ENCODE measurements at places on chromosomes 7 and 10.

GRCh38 chr7:80170445-80170844 is 35.8 kb downstream of the GNAI1 start:
- DNase-seq, result no peak

GRCh38 chr7:84364708-84365107 is 170.1 kb upstream of the SEMA3A start:
- no peak for DNase-seq

GRCh38 chr10:131885391-131886165 is 15.2 kb upstream of the PPP2R2D start:
- DNase-seq, result no peak

DNA sequence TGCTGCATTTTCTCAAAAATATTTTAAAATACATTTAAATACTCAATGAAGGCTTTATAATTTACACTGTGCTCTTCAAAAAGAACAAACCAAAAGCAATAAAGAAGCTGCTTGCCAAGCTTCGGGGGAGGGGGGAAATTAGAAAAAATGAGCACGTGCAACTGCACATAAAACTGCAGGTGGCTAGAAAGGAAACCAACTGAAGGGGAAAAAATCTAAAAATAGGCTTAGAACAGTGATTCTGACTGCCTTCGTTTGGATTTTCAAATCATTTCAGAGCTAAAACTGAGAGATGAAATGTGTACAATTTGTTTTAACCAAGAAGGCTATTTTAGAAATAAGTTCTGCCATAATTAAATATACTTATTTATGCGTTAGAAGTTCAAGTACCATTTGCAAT is 61.4 kb downstream of the ABI1 start:
- no peak for DNase-seq

DNA sequence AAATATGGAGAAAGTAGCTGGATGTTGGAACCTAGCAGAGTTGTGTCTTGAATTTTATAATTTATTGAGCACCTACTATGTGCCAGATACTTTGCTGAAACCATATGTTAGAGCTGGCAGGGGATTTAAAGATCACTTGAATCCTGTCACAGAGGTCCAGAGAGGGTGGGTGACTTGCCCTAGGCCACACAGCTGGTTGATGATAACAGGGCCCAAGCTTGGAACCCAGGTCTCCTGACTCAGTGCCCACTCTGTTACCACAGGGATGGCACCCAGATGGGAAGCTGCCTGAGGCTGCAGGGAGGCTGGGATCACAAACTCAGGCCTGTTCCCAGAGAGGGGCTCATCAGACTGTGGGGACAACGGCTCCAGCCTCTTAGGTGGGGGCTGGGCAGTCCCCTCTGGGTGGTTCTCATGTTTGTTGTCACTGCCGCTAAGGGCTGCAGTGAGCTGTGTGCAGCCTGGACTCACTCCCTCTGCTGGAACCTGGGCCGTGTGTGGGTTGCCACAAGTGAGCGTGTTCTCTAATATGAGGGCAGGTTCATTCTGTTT is 18.6 kb downstream of the GOLGA7B start:
- no peak for DNase-seq

DNA sequence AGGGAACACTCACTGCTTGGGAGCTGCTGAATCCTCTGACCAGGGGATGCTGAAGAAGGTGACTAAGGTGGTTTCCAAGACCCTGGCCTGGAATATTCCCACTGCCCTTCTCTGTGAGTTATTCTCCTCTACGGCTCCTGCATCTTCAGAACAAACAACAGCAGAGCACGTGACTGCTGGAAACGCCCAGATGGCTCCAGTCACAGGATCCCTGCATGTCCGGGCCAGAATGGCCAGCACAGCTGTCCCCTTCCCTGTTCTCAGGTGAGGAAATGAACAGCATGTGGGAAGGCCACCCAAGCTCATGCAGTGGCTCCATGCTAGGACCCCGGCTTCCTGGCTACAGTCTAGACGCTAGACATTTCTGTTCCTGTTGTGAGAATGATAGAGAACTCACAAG is 43.1 kb downstream of the GHRHR start:
- no peak for DNase-seq

- DNase-seq, result no peak
Measured at GRCh38 chr7:26397332-26397731, 105.7 kb downstream of the SNX10 start.

DNA sequence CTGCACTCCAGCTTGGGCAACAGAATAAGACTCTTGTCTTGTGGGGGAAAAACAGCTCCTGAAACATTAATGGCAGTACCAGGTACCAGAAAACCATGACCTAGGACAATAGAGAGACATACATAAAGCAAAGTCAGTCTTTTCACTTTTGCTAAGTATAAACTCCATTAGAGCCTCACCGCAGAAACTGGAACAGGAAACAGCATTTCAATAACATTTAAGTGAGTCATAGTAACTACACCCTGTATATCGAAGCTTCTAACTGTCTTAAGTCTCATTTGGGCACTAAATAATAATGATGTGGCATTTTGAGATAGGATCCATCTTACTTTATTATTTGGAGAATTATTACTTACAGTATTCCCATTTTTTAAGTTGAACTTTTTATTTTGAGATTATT is 517.8 kb upstream of the CELF2 start:
- DNase-seq, result no peak

GRCh38 chr7:29988424-29989256 is 961 bp downstream of the SCRN1 start:
- no peak for DNase-seq

DNA sequence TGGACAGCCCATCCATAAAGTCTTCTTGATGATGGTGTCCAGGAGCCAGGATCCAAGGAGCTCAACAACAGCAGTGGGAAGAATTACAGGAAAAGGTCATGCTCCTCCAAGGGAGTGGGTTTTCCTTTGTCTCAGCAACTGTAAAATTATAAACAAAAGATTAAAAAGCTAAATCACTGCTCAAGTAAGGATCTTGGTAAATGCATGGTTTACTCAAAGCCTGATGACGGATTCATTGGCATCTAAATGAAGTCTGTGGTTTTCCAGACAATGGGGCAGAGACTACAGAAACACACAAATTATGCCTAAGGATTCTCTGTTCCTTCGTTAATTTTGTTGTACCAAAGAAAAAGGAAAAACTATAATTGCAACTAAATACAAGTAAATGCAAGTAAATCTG is 36.4 kb upstream of the DLX6 start:
- no peak for DNase-seq

DNA sequence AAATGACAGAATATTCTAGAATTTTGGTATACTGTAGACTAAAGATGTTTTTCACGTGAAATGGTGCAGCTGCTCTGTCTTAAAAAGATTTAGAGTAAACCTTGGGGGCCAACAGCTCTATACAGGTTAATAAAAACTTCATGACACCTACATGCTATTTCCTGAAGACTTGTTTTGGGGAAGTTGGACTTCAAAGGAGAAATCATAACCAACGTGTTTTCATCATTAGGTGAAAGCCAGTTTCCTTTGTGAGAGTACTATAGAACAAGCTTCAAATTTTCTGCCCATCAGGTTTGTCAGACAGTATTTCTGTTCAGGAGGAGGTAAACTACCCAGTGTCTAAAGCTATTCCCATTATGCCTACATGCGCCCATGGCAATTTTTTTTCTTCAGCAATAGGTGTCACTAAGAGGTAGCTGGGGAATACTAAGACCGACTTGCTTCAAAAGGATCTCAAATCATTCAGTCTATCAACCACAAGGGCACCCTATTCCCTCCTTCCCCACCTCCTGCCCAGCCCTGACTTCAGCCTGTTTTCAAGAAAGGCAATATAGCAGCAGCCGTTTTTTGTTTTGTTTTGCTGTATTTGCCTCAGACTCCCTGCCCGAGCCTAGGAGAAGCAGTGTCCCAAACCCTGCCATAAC is 237.3 kb upstream of the SP8 start:
- no peak for DNase-seq

DNA sequence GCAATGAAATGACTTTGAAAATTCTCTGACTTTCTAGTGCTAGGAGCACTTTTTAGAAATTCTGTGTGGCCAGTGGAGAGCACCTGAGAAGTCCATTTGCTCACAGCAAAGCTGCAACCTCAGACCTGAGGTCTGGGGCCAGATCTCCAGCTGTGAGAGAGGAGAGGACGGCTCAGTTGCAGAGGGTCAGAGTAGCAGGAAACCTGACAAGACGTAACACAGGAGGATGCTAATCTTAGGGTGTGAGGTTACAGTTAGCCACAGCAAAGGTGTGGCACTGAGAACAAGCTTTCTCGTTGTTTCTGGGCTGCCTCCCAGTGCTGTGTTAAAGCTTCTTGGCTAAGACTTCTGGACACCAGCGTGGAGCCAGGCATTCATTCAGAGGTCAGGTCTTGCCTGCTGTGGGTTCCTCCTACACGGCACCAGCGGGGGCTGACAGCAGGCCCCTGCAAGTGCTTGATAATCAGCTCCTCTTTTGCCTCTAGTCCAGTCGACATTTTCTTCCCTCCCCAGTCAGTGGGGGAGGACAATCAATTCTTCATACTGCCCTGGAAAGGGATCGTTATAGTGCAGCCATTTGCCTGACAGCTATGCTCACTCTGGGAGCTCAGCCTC is 435.4 kb upstream of the DPP6 start:
- no peak for DNase-seq

DNA sequence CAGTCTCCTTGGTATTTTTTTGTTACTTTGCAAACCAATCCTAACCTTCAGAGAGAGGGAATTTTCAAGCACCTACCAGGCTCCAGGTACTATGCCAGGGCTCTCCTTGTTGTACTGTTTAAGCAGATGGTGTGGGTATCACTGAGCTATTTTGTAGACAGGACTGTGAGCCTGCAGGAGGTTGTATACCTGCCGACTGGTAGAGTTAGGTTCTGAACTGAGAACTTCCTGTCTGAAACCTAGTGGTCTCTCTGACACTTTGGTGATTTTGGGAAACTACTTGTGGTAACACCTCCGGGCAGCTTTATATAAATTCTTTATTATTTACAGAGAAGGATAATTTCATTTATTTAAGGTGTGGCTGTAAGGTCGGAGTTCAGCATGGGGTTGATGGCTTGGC is 4.6 kb downstream of the ZNF853 start:
- DNase-seq, result no peak

DNA sequence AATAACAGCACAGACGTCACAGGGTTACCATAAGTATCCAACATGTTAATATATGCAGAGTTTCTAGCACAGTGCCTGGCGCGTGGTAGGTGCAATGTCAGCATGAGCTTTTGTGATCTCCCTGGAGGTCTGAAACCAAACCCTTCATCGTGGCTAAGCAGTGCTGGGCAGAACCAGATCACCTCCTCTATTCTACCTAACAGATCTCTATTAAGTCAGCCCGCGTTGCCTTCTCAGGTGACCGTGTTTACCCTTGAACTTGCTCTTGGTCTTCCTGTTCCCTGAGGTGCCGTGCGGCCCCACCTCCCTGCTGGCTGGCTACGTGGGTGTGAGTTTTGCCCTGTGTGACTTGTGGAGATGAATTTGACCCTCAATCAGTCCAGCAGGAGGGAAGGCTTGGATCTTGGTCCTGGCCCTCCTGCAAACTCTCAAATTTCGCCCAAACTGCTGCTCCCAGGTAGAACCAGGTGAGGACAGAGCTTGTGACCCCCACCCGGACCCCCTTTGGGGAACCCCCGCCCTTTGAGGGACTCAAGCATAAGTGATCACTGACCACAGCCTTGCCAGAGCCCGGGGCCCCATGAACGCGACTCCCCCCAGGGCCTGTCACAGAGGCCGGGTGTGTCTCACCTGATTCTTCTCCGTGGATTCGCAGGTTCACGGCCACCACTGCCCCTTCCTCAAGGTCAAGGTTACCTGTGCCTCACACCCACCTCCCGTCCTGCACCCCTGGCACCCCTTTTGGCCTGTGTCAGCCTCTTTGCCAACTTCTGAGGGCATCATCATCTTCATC is 54.2 kb downstream of the ELFN1 start:
- DNase-seq, result no peak

- no peak for DNase-seq
Measured at GRCh38 chr10:50625649-50626132, 1.9 kb upstream of the SGMS1 start.

DNA sequence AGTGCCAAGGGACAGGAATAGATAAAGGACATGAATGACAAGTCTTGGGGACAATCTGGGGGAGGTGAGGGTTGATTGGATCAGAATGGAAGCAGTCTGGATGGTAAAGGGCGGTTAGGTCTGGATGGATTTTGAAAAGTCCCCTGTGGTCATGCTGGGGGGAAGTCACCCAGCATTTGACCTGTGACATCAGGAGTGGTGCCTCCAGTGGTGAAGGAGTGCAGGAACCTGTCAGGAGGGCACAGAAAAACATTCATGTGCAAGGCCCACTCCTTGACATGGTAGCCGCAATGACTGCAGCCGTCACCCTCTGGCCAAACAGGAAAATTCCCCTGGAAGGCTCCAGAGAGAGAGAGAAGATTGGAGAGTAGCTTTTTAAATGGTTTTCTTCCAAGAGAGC is 304.8 kb downstream of the GFRA1 start:
- DNase-seq, result no peak

DNA sequence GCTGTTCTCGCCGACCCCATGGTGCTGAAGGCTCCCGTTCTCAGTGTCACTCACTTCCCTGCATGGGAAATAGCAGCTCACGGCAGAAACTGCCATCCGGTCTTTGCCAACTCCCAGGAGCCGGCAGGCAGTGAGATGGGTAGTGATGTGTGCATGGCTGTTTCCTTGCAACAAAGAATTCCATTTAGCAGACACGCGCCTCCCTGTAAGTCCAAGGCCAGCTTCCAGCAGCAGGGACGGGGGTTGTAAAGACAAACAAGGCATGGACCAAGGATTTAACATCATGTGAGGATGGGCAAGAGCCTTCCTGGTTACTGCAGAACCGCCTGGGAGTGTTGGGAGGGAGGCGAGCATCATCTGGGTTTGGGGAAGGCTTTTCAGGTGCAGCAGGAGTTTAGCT is 273.1 kb downstream of the GLRX3 start:
- DNase-seq, result no peak

DNA sequence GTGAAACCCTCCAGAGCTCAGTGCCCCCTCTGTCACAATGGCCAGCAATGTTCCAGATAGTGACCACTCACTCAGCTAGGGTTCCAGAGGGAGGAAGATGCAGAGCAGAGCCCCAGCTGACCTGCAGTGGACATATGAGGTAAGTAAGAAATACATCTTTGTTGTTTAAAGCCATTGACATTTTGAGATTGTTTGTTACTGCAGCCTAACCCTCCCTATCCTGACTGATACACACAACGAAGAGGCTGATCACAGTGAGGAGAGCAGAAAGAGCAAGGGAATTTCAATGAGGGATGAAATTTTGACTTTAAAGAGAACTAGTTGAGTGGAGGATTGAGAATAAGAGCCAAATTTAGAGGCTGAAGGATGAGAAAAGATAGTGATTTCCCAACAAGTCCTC is 51.3 kb upstream of the LRGUK start:
- DNase-seq, result no peak

DNA sequence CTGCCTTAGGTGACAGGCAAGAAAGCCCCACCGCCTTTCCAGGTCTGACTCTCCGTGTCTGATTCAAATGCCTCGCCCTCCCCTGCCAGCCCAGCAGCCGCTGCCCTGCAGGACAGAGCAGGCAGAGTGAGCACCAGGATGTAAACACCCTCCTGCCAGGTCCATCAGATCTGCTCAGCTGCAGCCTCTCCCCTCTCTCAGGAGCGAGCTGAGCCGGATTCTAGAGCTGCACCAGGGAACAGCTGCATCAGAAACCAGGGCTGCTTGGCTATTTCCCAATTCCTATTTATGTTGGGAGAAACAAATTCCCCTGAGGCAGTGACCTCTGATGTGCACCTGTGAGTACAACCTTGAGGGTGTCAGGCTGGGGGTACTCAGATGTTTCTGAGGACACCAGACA is 121.5 kb upstream of the ZMIZ1 start:
- DNase-seq, result no peak

GRCh38 chr7:116041615-116042014 is 11.1 kb upstream of the TFEC start:
- DNase-seq, result no peak

GRCh38 chr7:115081772-115082171 is 159.9 kb downstream of the MDFIC start:
- no peak for DNase-seq
